Right ventricle myocardium superior (tissue), 1 donor: ENCODE measurements at places on chromosomes 4 and X. TPM values are rescaled to one million over a fixed set of nuclear protein-coding genes. Genes with fewer than 3 reads are reported as not detected.

DNA sequence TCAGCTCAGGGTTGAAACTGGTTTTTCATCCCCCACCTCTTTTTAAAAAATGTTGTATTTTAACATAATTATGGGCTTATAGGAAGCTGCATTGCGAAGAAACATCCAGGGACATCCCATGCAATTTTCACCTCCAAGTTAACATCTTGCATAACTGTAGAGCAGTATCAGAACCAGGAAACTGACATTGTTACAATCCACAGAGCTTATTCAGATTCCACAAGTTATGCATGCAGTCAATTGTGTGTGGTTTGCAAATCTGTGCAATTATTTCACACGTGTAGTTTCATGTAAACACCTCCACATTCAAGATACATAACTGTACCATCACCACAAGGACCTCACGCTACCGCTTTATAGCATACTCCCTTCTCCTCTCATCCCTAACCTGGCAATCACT is 97.5 kb upstream of the GATB start:
- DNase-seq, result no peak

GRCh38 chr4:4524364-4524763 is 17.5 kb downstream of the STX18 start:
- no peak for DNase-seq

DNA sequence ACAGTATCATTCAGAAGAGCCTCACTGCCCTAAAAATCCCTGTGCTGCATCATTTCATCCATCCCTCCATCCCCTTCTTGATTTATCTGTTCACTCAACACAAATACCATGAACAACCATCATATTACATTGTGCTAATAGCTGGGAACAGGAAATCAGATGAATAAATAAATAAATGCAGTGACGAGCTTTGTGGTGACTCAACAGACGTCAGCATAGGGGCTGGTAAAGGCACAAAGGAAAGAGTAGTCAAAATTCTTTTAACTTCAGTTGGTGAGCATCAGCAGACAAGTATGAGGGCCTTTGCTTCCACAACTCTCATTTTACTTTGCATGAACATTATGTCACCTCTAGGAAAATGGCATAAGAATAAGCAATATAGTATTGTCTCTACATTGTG is 65.5 kb downstream of the EDNRA start:
- no peak for DNase-seq

DNA sequence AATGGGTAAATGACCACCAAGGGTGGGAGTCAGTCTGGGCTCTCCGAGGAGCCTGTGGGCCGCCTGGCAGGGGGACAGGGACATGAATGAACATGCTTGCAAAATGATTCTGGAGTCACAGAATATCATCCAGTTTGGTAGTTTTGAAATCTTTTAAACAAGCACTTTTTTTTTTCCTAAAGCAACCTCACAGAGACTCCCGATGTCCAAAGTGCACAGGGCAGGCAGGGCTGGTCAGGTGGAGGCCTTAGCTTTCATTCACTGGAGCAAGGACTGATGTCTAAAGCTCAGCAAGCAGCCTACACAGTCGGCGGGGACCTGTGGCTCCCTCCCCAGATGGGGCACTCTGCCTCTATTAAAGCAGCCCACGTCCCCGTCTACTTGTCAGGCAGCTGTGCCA is 402.9 kb downstream of the PPP1R2C start:
- no peak for DNase-seq

GRCh38 chr4:110197529-110198042 is 829 bp downstream of the ELOVL6 start:
- peak; percentile 59 for DNase-seq

- DNase-seq, result no peak
Measured at GRCh38 chr4:3030566-3031356, 43.6 kb downstream of the HTT-AS start.

The CXCR3 gene
- 0.22 TPM for total RNA-seq

- no peak for DNase-seq
Measured at GRCh38 chr4:123409334-123409733, 12.7 kb downstream of the SPRY1 start.

GRCh38 chrX:119186763-119187162 is 49.3 kb upstream of the PGRMC1 start:
- no peak for DNase-seq

DNA sequence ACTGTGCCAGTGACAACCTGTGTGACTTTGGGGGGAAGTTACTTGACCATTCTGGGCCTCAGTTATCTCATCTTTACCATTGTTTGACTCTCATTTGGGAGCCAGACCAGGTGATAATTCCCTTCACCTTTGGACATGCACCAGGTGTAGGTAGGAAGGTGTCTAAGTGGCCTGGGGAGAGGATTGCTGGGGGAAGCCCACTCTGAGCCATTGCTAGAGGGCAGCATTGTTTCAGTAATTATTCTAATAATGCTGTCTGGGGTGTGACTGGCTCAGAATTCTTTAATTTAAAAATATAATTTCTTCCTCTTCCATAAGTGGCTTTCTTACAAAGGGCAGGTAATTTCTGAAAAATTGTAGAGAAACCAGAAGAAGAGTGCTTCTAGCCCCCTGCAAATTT is 104.3 kb downstream of the RTL9 start:
- no peak for DNase-seq

DNA sequence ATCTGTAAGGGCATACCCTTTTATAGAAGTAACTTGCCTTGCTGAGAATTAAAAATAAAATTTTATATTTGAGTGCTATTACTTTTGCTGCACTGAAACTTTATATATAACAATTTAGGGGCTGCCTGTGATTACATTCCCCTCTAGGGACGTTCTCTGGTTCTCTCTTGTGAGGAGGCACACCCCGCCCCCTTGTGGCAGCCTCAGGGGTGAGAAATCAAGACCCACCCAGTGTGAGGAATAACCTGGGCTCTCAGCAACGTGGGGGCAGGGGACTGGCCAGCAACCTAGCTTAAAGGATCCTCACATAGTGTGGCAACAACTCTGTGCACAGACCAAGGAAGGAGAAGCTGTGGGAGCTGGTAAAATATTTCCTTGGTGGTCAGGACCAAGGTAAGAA is 43.7 kb downstream of the MAGEA9 start:
- no peak for DNase-seq

- DNase-seq, result no peak
Measured at GRCh38 chrX:122777766-122778165, 406.3 kb upstream of the GRIA3 start.

- DNase-seq, result no peak
Measured at GRCh38 chrX:2371026-2371711, 129.6 kb downstream of the DHRSX start.

The L1CAM gene
- total RNA-seq, result 5.3 TPM

GRCh38 chr4:138458751-138459150 is 216.6 kb upstream of the SLC7A11 start:
- no peak for DNase-seq

The STPG2 gene
- total RNA-seq, result 0.22 TPM

The CPE gene
- total RNA-seq, result 49.7 TPM

DNA sequence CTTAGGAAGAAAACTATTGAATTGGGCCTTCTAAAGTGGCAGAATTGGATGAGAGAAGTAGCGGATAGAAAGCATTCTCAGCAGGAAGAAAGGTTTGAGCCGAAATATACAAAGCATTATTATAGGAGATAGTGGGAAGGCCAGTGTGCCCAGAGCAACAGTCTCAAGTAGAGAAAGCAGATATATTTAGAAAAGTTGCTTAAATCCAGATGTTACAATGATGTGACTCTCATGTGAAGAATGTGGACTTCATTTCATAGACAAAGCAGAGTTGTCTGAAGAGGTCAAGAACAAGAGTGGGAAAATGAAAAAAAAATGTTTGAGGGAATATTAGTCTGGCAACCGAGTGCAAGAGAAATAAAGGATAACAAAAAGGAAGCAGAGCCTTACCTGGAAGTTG is 66.9 kb downstream of the SYNPO2 start:
- DNase-seq, result no peak

DNA sequence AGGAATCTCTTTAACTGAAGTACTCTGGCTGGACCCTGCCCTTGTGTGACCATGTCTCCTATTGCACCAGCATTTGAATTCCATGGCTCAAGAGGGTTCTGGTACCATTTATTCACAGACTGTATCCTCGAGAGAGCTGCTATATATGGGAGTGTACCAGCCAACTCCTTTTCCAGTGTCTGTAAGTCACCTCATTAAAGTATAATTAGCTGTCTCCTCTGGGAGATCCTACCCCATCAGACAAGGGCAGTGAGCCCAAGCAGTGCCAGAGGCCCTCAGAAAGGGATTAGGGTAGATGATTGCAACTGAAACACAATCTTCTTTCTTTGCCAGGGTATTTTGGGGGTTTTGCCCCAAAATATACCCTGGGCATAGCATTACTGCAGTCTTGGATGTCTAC is 31.6 kb downstream of the GNL3L start:
- no peak for DNase-seq

DNA sequence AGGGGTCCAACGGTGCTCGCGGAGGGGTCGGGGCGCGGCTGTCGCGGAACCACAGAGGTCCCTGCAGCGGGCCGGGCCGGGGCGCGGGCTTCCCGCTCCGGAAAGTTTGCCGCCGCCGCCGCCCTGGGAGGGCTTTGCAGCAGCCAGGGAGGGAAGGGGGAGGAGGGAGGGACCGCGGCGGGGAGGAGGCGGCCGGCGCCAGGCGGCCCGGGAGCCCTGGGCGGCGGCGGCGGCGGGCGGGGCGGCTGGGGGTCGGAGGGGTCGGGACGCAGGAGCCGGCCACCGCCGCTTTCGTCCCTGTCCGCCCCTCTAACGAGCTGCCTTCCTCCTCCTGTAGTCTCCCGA is 375 bp downstream of the FGFR3 start:
- DNase-seq, result no peak

GRCh38 chr4:88497859-88498409 is 25.6 kb downstream of the PYURF start:
- DNase-seq, result no peak

DNA sequence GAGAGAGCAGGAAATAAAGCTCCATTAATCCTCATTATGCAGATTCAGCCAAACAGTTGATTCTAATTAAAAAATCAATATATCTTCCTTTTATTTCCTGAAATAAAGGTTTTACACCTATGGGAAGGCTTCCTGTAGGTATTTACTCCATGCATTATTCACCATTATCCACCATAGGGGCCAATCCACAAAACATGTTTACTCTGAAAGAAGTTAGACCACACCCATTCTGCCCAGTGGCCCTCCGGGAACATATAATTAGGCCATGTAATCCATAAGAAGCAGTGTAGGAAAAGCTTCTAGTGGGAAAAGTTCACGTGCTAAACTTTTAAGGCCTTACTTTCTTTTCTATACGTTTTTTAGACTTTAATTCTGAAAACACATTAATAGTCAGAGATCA is 57.7 kb downstream of the SAT1 start:
- DNase-seq, result no peak

- no peak for DNase-seq
Measured at GRCh38 chr4:17997129-17997528, 24.4 kb downstream of the LCORL start.

The SPANXN3 gene
- not detected for total RNA-seq

- DNase-seq, result no peak
Measured at GRCh38 chr4:106738121-106738520, 298.0 kb downstream of the DKK2 start.

DNA sequence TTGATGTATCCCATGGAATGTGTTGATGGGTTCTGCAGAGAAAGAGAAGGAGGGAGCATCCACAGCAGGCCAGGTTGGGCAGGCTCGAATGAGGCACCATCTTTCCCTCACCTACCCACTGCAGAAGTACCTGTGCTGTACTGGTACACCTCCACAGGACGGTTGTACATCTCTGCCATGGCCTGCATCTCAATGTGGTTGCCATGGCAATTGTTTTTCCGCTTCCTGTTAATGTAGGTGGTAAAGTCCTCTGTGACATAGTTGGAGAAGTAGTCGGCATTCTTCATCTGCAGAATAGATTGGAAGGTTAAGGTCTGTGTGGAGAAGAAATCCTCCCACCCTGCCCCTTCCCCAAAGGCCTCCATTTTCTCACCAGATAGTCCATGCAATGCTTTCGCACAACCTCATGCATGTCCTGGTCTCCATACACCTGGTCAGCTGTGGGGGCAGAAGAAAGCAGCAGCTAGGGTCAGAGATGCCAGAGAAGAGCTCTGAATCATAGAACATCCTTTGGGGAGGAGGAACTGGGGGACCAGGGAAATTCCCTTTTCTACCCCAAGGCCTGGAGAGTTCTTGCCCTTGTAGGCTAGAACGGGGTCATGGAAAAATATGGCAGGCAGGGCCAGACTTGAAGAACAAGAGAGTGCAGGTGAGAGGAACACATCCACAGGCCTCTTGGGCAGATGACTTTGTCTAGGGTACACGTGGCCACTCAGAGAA is 15.9 kb upstream of the PIM2 start:
- DNase-seq, result no peak

DNA sequence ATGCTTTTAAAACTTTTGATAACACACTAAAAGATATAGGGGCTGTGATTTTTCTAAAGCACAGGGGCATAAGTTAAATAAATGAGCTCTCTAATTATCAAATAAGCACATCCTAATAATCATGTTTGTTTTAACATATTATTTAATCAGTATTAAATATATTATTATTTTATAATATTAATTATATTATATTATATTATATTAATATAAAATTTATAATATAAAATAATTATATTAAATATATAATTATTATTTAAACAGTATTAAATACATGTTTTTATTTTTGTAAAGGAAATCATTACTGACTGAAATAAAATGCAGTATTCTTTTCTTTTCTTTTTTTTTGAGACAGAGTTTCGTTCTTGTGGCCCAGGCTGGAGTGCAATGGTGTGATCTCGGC is 136.5 kb downstream of the IL15 start:
- no peak for DNase-seq

GRCh38 chr4:6852582-6852981 is 57.0 kb upstream of the TBC1D14 start:
- DNase-seq, result no peak

GRCh38 chr4:76270244-76271175 is 19.0 kb downstream of the FAM47E start:
- DNase-seq, result no peak

DNA sequence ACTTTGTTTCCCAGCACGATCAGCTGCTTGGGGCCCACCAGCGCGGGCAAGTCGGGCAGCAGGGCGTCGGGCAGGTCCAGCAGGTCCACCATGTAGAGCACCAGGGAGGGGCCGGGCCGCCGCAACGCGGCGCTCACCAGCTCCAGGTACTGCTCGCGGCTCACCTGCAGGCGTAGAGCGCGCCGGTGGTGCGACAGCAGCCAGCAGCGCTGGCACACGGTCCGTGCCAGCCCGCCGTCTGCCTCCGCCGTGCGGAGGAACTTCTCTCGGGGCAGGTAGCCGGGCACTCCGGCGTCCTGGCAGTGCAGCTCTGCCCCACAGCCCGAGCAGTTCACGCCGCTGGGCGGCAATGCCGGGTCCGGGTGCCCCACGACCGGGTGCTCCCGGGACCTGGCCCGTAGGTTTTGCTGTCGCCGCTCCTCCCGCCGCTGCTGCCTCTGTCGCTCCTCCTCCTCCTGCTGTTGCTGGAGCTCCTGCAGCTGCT is 527 bp downstream of the NOA1 start:
- peak; percentile 64 for DNase-seq

DNA sequence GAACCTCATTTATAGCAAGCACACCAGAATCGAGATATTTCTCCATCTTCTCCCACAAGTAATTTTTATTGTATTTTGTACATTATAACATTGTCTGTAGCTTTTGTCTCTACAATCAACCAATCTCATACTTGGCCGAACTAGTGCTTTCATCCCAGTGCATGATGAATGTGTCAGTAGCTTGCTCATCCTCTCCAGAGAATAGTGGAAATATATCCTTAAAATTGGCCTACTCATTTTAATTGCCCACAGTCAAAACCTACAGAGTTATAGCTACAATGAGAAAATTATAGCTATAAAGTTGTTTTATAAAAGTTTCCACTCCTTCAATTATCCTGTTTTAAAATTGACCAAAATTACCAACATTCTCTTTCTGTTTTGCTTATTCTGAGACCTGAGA is 103.8 kb downstream of the MAPK10 start:
- no peak for DNase-seq
